NCI-H1417 treated with DMSO at 0.1 percent for 48 hours (cell line): ENCODE measurements at places on chromosomes 3 and 15.

DNA sequence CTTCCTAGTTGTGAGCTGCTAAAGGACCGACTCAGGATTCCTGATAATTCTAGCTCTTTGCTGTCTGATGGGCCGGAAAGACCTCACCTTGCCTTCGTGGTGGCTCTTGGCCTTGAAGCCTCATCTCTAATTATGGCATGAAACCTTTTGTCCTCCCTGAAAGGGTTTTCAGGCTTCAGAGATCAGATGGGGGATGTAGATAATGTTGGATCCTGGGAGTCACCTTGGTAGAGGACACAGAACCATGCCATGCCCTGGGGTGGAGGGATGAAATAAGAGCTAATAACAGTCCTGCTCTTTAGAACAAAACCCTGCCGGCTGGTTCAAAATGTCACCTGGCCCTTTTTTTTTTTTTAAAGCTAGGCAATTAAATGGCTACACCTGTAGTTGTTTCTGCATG, 50.8 kb upstream of the SYN2 start:
- DNase-seq = no peak

DNA sequence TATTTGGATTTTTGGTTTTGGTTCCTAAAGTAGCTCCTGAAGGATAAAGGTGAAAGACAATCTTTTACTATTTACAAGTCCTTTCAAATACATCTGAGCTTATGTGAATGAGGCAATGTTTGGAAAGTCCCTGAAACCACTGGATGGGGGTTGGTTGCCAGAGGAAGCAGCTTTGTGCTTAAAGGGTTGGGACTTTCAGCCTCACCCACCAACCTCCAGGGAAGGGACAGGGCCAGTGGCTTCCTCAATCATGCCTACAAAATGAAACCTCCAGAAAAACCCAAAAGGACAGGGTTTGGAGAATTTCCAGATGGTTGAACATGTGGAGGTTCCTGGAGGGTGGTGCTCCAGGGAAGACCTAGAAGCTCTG, 20.9 kb upstream of the ABHD17C start:
- no peak for DNase-seq

- DNase-seq = no peak
These were observed 143.8 kb downstream of the ERC2 start for GRCh38 chr3:56324473-56324872.

GRCh38 chr3:39423436-39423970, 17.0 kb downstream of the RPSA start:
- no peak for DNase-seq

GRCh38 chr3:107619549-107619948, 96.8 kb downstream of the BBX start:
- DNase-seq = no peak

- no peak for DNase-seq
These were observed 560.9 kb upstream of the AGTR1 start for GRCh38 chr3:148136816-148137215.

DNA sequence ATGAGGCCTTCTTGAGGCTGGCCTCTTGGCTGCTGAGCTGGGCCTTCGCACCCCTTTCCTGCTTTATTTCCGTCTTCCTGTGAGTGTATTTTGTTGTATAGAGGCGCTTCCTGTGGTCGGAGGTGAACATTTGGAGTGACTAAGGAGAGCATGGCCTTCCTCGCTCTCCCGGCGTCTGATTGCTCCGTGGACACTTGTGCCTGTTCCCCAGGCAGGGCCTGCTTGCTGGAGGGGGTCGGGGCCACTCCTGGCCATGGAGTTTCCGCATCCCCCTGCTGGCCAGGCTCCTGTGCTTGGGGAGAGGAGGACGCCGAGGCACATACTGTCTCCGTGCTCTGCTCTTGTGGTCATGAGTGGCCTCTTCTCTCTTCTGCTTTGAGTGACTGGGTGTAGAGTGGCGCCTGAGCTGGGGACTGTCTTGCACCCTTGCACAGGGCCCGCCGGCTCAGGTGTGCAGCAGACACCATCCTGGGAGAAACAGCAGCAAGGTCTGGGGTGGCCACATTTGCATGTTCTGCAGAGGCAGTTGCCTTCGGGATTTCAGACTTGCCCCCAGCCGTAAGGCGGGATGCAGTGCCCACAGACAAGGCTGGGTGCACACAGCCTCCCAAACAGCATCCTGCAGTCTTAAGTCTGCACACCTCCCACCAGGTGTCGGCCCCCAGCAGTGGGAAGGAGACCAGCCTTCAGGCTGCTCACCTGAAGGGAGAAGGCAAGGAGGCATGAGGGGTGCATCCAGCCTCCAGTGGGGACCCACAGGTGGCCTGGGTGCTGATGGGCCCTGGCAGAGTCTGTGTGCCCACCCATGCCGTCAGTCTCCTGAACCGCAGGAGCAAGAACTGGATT, 16.4 kb downstream of the KLF13 start:
- no peak for DNase-seq

DNA sequence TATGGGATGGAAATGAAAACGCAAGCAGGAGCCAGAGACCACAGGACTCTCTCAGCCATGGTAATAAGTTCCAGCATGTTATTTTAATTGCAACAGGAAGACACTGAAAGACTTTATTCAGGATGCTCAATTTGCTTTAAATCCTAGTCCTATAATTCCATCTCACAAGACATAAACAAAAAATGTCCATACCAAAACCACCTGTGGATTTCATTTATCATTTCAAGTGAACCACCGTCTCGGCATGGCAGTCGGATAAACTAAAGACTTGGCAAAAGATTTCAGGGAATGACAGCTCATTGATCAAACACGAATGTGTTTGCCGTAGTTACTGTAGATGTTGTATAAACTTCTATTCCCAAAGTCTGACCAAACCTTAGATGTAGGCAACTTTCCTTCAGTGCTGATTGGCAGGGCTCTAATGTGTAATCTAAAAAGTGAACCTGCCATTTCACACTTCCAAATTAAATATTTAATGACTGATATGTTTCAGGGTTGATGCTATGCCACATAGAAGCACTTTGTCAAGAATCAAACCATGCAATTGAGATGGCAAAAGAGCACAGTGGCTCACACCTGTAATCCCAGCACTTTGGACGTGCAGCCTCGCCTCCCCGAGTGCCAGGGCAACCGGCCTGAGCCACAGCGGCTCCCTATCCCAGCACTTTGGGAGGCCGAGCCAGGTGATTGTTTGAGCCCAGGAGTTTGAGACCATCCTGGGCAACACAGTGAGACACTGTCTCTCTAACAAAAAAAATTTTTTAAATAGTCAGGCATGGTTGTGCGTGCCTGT, 331.7 kb downstream of the MAGI1 start:
- no peak for DNase-seq

DNA sequence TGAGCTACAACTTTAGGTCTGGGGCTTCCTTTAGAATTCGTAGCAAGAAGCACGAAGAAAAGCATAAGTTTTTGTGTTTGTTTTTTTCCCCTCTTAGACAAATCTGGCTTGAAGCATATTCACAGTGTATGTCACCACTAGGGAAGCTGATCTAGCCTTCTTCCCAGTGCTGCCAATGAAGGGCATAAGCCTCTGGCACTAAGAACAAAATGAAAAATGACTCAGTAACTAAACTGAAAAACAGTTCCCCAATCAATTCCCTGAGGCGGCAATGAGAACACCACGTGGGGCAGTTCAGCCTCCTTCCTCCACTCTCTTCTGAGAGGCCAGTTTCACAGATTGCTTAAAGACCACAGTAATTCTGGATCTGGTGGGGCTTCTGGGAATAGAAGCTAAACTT, 338.1 kb downstream of the GAP43 start:
- DNase-seq = no peak

DNA sequence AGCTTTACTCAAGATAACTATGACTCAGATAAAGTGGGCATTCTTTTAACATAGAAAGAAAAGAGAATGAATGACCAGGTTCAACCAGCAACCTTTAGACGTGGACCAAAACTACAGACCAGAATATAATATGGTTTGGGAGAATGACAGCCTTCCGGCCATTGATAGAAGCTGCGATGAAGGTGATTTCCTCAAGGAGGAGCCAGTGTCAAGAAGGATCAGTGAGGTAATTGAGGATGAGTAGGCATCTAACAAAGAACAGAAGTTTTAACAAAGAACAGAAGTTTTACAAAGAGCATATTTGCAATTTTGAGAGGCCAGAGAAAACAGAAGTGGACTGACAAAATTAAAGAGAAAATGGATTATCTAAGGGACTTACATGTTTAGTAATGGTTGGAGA, 289.0 kb upstream of the AGTR1 start:
- DNase-seq = no peak

DNA sequence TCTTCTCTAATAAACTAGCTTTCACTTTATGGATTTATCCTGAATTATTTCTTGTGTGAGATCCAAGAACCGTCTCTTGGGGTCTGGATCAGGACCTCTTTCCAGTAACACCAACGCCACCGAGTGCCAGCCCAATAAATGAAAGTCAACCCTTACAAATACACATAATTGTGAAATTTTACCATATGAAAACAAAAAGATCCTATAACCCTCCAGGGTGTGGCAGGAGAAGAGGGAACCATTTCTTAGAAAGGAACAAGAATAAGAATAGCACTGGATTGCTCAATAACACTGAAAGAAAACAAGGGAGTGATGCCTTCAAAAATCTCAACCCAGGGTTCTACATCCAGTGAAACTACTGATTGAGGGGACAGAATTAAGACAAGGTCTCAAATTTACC, 51.6 kb upstream of the ACKR4 start:
- DNase-seq = no peak

GRCh38 chr3:44330444-44330843, 8.1 kb upstream of the TCAIM start:
- DNase-seq = no peak

DNA sequence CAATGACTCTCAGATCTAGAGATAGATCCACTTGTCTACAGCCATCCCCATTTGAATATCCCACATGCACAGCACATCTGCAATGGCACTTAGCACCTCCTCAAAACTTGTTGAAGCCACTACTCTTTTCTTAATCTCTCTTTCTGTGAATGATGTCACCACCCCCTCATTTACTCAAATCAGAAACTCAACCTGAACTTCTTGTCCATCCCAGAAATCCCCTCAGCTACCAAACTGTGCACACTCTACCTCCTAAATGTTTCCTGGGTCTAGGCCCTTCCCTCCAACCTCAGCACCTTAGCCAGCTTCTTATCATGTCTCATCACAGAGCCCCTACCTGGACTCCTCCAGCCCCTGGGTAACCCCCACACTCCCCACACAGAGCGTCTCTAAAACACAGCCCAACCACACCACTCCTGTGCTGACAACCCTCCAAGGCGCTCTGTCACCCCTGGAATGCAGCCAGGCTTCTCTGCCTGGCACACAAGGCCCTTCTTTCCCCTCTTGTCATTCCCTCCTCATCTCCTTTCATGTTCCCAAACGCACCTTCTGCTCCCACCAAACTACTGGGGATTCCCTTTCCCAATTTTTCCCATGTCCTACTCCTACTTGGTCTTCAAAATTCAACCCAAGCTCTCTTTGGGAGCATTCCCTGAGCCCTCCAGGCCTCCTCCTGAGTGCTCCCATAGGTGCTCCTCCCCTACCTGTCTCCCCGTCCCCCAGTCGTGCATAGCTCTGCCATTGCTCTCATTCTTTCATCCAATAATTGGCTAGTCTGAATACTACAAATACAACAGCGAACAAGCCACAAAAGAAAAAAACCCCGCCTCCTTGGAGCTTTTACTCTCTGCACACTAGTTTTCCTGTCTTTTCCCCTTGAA, 39.8 kb upstream of the ZBTB38 start:
- DNase-seq = no peak

DNA sequence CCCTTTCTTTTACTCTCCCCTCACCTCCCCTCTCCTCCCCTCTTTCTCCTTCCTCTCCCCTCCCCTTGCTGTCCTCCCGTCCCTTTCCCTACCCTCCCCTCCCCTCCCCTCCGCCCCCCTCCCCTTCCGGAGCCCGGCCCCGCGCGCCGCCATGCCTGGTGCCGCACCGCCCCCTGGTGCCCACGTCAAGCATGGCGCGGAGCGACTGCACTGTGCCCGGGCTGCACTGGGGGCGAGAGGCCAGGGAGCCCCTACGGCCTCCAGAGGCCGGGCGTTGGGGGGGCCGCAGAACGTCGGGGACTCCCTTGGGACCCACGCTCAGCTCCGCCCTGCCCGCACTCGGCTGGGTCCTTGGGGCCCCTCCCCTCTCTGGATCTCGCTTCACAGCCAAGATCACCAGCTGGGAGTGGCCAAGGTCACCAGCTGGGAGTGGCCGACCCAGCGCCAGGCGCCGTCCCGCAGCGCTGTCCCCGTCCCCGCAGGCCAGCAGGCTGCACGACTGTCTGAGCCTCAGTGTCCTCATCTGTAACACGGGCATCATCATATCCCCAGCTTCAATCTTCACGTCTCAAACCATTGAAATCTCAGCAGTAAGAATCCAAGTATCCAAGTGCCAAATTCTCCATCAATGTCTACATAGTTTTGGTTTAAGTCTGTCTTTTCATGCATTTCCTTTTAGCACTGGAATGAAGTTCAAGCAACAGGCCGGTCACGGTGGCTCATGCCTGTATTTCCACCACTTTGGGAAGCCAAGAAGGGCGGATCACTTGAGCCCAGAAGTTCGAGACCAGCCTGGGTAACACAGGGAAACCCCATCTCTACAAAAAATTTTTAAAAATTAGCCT, 42.5 kb downstream of the TPRA1 start:
- DNase-seq = no peak

- DNase-seq = no peak
These were observed 74.8 kb upstream of the NTRK3 start for GRCh38 chr15:88331291-88331690.

DNA sequence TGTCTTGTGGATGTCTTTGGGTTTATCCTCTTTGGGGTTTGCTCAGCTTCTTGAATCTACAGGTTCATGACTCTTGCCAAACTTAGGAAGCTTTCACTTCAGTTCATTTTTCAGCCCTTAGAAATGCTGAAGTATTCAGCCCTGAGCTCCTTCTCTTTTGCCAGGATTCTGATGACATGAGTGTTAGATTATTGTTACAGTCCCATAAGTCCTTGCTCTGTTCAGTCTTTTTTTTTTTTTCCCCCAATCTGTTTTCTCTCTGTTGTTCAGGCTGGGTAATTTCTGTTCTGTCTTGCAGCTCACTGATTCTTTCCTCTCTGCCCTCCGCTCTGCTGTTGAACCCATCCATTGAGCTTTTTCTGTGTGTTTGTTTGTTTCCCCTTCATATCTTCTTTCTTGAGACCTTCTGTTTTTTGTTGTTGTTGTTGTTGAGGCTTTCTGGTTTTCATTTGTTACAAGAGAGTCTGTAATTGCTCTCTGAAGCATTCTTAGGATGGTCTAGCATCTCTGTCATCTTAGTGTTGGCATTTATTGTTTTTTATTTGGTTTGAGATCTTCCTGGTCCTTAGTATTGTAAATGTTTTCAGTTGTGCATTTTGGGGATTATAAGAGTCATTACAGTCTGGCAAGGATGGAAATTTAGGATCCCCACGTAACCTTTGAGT, 18.4 kb downstream of the LRCH3 start:
- DNase-seq = no peak

GRCh38 chr15:69810431-69811354, 287.0 kb downstream of the TLE3 start:
- no peak for DNase-seq

GRCh38 chr3:62567097-62568021, 194.0 kb upstream of the FEZF2 start:
- DNase-seq = no peak
